ENCODE measurements at places on chromosomes 5 and 9.
A peak's percentile ranks its signal among the peaks of the same experiment; 100 is the strongest.

GRCh38 chr5:34639852-34640626, 16.1 kb upstream of the RAI14 start:
- no peak for DNase-seq

DNA sequence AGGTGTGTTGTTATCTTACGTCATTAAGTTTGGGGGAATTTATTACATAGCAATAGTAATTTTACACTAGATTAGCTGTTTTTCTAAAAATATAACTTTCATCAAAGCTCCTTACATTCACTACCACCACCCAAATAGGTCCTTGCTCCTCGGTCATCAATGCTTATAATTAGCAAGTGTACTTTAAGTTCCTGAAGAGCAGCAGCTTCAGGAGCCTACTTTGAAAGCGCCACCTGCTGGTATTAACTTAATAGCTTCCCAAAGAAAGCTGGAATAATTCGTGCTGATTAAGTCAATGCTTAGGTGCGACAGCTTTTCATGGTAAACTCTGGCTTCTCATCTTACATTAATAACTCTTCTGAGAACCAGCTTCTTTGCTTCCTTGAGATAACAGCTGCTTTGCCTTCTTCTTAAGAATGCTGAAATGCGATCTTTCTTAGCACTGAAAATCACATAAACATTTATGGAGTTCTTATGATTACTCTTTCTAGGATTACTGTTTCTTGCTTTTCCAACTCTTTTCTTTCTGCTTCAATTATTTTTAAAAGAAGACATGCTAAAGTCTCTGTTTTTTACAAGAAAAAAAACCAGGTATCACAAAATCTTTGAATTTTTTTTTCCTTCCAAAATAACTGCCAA, 10.0 kb upstream of the C5 start:
- no peak for DNase-seq

DNA sequence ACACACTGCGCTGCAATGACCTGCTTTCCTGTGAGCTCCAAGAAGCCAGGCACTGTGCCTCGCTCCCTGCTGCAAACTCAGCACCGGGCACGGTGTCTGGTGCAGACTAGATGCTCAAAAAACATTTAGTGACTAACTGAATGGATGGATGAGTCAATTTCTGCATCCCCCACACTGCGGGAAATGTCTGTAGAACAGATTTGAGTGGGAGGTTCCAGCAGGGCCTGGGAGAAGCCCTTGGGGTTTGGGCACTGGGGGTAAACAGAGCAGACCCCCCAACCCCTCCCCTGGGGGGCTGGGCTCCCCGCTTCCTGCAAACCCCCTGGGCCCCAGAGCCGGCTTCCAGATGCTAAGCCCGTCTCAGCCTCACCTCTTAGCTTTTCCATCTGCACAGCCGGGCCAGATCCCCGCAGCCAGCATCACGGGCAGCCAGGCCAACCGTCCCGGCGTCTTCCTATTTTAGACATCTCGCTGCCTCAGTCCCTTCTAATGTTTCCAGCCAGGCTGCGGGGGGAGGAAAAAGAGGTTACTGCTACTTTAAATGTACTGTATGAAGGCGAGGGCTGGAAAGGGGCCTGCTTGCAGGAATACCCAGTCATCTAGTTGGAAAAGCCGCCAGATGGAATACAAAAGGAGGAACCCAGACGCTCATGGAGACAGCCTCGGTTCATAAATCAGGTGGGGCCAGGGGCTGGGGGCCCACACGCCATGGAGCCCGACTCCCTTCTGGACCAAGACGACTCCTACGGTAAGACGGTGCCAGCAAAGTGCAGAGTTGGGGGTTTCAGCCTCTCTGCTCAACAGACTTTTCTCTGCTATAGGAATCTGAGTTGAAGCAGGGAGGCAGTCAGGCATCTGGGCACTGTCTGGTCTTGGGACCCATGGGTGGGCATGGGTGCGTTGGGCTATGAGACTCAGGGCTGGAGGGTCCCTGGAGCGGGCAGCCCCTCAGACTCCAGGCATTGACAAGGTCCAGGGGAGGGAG, 67.1 kb upstream of the GGTA1 start:
- DNase-seq = peak; percentile 59

DNA sequence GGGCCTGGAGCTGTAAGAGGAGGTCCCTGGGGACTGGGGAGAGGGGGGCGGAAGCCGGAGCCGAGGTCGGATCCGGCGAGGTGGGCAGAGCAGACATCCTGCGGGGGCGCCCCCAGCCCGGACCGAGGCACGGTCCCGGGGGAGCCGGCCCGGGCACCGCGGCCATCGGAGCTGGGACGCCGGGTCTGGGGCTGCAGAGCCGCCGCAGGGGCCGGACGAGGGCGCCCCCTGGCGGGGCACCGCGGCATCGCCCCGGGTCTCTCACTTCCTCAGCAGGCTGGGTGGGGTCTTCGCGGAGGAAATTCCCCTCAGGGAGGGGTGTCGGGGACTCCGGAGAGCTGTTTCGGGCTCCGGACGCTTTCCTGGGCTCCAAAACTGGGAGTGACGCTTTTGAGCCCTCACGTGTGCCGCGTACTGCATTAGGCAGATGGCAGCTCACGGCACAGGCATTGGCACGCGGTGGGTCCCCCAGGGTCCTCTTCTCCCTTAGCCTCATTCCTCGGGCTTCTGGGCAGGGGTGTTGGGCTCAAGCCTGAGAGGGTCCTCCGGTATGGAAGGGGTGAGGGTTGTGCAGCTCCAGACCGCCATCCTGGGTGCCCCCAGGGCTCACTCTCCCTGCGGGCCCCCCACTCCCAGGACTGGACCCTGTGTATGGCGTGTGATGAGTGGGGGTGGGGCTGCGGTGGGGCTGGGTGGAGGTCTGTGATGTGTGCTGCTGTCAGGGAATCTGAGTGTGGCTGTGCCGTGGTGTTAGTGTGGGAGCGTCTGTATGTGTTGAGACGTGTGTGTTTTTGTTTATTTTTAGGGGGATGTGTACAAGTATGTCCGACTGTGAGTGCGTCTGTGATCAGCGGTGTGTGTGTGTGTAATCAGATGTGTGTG, 29.6 kb downstream of the LHX2 start:
- peak; percentile 79 for DNase-seq

DNA sequence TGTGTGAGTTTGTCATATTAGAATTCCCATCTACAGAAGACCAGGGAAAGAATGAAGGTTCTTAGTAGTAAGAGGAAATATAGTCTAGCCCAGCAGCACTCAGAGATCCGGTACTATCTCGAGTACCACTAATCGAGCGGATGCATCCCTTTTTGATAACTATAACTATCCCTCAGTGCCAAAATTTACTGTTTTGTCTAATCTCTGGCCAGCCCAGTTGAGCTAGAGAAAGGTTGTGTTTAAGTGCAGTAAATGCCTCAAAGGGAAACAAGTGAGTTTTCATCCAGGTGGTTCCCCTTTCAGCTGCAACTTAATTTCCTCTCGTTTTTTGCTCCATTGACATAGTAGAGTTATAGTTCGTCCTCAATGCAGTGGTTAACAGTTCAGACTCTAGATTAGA, 146.7 kb downstream of the GPBP1 start:
- no peak for DNase-seq

DNA sequence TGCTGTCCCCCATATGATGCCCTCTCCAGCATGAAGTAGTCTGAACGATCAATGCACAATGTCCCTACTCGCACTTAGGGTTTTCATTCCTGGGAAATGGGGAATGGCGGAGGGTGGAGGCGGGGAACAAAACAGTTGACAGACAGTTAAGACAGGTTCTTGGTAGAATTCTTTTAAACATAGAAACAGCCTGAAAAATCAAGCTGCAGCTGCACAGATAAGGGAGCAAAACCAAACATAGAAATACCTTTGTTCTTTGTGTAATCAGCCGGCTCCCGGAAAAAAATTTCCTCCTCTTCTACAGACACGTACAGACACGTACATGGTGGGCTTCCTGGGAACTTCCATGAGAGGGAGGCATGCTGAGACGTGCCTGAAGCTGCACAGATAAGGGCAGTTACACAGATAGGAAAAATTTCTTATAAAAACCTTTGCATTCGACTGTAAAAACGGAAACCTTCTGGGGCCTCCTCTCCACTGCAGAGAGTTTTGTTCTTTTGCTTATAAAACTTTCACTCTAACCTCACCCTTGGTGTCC, 662.4 kb upstream of the PTPRD start:
- no peak for DNase-seq

GRCh38 chr5:107516452-107517184, 154.1 kb downstream of the EFNA5 start:
- no peak for DNase-seq

- no peak for DNase-seq
Measured at GRCh38 chr9:78311886-78312524, 15.1 kb downstream of the PSAT1 start.

GRCh38 chr5:65121880-65122436, 353.2 kb downstream of the CWC27 start:
- no peak for DNase-seq

DNA sequence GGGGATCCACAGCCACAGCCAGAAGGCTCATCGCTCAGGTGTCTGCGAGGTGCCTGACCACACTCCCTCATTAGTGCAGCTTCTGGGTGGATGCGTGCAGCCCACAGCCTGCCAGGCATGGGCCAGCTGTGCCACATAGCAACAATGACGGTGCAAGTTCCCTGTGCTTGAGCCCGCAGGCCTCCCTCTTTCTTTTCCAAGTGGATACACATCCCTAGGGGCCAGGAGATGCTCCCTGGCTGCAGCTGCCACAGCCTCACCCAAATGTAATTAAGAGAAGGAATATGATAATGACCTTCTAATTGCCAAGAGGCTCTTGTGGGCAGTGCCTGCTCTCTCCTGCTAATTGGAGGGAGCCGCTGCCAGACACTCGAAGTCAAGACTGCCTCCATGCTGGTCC, 116.0 kb upstream of the PPP1R26 start:
- no peak for DNase-seq

DNA sequence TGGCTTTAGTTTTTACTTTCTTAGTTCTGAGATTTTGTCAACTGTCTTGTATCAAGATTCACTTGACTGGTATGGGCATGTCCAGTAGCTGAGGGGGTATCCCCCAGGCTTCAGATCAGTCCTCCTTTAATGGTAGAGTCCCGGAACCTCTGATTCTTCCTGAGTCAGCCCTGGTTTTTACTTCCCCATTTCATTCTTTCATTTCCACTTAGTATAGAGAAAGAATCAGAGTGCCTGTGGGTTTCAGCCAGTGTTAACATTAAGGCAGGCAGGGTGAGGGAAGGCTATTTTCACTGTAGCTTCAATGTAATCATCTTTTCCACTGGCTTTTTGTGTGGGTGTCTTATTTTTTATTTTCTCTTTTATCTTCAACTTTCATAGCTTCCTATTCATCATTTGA, 8.3 kb upstream of the COMMD10 start:
- DNase-seq = no peak

DNA sequence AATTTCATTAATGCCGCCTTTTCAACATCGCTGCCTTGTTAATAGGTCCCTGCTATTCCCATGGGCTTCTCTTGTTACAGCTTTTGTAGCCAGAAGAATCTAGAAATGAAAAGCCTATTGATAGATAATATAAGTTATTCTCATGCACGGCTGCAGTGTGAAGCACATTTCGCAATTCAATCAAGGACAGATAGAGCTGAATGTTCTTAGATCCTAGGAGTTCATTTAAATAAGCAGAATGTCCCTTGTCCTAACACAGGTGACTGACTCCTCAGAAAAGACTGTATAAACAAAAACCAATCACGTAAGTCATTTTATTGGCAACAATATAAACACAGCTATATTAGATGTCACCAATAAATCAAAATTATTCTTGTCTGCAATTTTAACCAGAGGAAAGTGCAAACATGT, 9.4 kb downstream of the GLIS3 start:
- DNase-seq = no peak

GRCh38 chr5:59040024-59040803, 457.3 kb downstream of the RAB3C start:
- no peak for DNase-seq

- no peak for DNase-seq
Measured at GRCh38 chr5:160969645-160970044, 117.6 kb upstream of the ATP10B start.

DNA sequence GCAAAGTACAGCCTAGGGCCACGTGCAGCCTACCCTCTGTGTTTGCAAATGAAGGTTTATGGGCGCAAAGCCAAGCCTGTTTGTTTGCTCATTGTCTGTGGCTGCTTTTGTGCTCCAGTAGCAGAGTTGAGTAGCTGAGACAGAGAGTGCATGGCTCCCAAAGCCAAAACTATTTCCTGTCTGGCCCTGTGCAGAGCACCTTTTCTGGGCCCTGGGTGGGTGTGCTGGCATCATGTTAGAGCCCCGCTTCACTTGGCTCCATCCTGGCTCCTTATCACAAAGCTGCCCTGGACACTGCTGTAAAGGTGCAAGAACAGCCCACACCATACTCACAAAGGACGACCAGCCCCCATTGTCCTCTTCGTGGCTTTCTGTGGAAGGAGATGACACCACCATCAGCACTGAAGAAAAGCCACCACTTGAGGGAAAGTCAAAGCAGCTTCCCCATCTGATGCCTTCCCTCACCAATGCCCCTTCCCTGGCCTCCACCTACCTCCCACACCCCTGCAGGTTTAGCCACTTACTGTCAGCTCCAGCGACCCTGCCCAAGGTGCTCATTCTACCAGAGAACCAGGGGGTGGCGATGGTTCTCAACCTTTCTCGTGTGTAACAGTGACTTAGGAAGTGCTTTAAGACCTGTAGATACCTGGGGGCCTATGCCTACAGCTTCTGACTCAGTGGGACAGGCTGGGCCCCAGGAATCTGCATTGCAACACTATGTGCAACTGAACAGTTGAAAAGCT, 23.4 kb downstream of the LCP2 start:
- no peak for DNase-seq

GRCh38 chr5:179313849-179314521, 31.3 kb downstream of the ADAMTS2 start:
- peak; percentile 93 for DNase-seq

DNA sequence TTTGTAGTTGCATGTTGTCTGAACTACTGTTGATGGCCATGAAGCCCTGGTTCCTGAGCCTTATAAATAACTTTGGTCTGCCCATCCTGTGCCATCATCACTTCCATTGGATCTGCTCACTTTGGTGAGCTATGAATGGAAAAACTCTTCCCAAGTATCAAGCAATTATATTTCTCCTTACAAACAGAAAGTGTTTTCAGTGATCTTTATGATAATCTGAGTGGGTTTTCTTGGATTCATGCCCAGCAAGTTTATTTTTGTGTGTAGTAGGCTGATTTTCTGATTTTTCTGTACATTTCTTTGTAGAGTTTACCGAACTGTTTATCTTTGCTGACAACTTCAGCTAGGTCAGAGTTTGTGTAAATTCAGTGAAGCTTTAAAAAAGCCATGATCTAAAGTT, 31.0 kb downstream of the CAMK4 start:
- no peak for DNase-seq

DNA sequence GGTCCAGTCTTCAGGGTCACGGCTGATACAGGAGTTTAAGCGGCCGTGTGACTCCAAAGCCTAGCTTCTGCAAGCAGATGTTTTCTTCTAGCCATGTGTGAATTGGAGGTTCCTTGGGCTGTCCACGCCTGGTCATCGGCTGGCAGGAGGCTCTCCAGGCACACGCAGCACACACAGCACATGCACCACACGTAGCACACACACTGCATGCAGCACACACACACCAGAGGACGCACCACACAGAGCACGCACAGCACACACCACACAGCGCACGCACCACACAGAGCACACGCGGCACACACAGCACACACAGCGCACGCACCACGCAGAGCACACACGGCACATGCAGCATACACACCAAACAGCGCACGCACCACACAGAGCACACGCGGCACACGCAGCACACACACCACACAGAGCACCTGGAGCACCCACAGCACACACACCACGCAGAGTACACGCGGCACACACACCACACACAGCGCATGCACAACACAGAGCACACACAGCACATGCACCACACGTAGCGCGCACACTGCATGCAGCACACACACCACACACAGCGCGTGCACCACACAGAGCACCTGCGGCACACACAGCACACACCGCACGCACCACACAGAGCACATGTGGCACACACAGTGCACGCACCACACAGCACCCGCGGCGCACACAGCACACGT, 234.3 kb downstream of the FANCC start:
- no peak for DNase-seq
